ENCODE measurements at places on chromosomes 1 and 21.
A peak's percentile ranks its signal among the peaks of the same experiment; 100 is the strongest.

GRCh38 chr1:239993366-239993765 lies 98.3 kb upstream of the FMN2 start:
- no peak for DNase-seq

DNA sequence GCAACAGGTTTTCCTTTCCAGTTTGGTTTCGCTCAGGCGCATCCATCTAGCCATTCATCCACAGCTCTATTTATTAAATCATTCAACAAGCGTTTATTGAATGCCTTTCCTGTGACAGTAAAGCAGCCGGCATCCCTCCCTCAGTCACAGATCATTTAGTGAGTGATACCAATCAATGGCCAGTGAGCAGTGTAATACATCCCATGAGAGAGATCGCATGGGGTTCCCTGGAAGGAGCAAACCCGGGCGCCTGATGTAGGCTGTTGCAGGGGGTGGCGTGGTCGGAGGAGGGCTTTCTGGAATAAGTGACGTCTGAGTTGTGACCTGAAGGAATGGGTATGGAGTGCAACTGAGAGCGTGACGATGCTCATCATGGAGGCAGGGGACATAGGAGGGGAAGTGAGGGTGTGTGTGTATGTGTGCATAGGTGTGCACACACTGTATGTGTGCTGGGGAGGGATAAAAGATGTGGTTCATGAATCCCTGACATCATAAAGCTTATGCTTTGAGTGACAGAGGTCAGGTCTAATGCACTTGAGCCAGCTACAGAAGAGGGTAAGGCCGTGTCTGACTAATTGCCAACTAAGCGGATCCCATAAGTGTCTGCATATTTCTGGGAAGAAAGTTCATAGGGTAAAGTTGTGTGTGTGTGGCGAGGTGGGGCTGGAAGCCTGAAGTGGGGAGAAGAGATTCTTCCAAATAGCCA lies 6.6 kb downstream of the FCMR start:
- no peak for DNase-seq

DNA sequence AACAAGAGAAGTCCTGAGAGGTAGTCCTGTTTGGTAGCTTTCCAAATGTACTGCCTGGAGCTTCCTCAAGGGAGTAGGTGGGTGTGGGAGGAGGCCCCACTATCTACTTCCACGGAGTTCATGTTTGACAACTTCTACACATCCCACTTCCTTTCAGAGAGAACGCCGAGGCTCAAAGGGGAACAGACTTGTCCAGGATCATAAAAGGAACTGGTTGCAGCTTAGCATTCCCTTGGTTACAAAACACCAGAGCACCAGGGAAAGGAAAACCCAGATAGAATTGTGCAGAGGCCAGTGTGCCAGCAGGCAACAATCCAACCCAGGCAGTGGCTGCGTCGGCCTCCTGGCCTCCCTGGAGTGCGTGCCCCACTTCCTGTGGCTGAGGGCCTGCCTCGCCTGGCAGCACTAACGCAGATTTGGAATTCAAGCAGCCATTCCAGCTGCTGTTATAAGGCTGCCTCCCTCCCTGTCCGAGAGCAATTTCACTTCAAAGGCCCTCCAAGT lies 4.2 kb upstream of the RAP1GAP start:
- no peak for DNase-seq

DNA sequence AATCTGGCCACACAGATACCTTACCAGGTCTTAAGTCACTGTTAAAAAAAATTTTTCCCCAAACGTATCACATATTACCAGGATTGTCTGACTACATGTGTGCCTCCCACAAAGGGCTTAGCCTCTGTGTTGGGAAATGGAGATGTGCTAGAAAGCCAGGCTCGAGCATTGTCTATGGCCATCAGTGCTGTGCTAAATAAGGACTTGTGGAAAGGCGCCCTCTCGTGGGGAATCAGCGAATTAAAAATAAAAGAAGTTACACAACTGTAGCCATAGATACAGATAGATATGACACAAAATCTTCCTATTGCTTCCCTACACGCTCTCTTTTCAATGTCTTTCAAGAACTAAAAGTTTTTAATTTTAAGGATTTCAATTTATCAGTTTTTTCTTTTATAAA lies 47.5 kb upstream of the CRNN start:
- DNase-seq = no peak

- DNase-seq = no peak
Measured at GRCh38 chr1:236716160-236716559, 29.9 kb downstream of the ACTN2 start.

GRCh38 chr1:245226203-245226499 lies 71.4 kb downstream of the KIF26B start:
- no peak for DNase-seq

GRCh38 chr1:107750364-107750959 lies 214.5 kb downstream of the VAV3 start:
- peak; percentile 27 for DNase-seq

- no peak for DNase-seq
Measured at GRCh38 chr21:18030248-18030647, 211.1 kb upstream of the C21orf91 start.

GRCh38 chr1:201916649-201917249 lies 28.1 kb downstream of the SHISA4 start:
- DNase-seq = no peak

- no peak for DNase-seq
Measured at GRCh38 chr1:244395965-244396364, 55.7 kb downstream of the ADSS2 start.

- no peak for DNase-seq
Measured at GRCh38 chr1:65458730-65459396, 38.4 kb downstream of the LEPR start.

DNA sequence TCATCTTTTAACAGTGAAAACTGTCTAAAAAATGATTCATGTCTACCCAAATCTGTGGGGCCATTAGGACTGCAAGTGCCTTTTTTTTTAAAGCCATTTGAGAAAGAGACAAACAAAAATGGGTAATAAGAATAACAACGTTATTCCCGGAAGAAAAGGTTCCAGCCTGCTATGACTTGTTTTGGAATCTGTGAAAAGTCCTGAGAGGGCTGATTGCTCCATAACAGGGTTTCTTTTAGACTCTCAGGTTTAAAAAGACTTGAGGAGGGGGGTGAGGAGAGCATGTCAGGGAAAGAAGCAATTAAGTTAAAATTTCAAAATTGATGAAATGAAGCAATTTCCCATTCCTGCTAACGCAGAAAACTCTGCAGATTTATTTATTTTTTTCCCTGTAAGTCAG lies 56.4 kb downstream of the CACHD1 start:
- no peak for DNase-seq

- no peak for DNase-seq
Measured at GRCh38 chr1:213315571-213315970, 264.5 kb downstream of the RPS6KC1 start.

DNA sequence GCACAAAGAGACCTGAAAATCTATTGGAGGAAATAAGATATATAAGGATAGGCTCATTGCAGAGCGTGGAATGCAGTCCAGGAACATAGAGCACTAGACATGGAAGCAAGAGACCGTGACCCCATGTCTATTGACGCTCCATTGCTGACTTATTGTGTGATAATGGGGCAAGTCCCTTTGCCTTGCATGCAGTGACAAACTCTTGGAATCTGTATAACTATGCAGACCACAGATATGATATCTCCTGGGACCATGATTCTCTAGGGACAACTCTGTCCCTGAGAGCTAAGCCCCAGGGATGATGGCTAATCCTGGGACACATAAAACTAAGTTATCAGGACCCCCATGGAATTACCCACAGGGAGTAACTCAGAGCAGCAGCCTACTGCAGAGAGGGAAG lies 73.1 kb upstream of the PRDX6 start:
- no peak for DNase-seq

DNA sequence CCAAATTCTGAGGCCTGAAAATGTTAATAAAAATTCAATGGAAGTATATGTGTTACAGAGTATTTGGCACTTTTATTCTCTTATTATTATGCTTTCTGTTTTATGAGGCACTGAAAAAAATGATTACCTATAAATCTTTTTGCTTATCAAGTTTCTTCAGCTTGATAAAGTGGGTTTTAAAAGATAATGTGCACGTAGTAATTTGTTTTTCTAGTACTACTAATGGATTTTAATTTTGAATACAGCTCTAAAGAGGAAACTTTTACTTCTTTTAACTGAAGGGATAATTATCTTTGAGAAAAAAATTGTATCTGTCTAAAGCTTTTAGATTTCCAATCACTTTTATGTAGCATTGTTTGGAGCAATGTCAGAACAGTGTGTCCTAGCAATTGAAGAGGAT lies 211.4 kb upstream of the L1TD1 start:
- DNase-seq = no peak

DNA sequence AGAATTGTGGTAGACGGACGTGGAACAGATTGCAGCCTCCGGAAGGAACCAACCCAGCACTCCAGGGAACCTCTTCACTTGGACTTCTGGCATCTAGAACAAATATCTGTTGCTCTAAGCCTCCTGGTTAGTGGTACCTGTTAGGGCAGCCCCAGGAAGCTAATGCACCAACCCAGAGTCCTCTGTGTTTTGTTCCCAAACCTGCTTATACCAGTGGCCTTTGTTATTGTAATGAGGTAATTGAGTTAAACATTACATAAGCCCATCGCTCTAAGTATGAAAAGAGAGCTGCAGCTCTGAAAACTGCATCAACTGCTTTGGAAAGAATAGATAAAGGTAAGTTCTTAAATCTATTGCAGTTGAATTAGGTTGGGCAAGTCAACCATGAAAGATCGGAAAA lies 516.7 kb downstream of the NPHP4 start:
- no peak for DNase-seq

- no peak for DNase-seq
Measured at GRCh38 chr1:6027591-6027990, 18.1 kb upstream of the KCNAB2 start.

GRCh38 chr1:150706091-150706490 lies 9.1 kb upstream of the GOLPH3L start:
- no peak for DNase-seq

- no peak for DNase-seq
Measured at GRCh38 chr1:204131978-204132377, 19.9 kb downstream of the ETNK2 start.

DNA sequence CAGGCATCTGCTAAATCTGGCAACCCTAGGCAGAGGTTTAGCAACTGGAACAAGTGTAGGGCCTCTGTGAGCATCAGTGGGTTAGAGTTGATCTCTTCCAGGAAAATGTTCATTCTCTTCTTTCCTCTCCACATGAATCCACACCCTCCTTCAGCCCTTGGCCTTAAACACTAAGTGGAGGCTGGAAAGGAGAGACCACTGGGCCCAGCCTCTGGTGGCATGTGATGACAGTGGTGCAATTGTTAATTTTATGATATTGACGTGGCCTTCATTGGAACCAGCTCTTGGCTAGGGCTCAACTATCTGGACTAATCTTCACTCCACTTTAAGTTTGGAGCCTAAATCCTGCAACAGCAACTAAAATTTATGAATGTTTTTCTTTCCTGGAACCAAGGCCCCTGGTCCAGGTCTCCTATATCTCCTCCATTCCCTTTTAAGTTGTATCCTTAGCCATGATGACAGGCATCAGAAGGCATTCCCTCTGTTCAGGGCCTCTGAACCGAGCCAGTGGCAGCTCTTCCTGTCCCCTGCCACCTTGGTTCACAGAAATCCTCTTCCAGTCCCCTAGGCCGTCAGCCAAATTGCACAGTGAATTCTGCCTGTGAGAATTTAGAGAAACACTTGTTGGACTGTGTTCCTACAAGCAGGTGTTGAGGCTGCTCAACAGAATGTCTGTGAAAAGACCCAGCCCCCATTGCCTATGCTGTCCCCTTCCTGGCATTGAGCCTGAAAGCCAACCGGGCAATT lies 132.2 kb downstream of the PSMG1 start:
- DNase-seq = no peak

DNA sequence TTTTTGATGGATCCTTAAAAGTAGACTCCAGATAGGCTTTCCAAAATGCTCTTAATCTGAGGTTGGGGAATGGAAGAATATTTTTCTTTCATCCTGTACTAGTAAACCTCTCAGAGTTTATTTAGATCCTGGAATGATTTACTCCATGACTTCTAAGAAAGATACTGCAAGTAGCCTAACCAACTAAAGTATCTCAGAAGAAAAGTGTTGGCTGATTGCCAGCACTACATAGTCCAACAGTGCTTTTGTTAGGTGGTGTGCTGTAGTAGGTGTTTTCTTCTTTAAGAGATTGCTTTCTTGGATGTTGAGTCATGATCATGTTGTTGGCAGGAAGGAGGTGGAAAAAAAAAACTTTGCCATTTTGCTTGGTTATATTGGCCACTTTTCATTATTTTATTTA lies 119.8 kb downstream of the OSBPL9 start:
- DNase-seq = no peak

DNA sequence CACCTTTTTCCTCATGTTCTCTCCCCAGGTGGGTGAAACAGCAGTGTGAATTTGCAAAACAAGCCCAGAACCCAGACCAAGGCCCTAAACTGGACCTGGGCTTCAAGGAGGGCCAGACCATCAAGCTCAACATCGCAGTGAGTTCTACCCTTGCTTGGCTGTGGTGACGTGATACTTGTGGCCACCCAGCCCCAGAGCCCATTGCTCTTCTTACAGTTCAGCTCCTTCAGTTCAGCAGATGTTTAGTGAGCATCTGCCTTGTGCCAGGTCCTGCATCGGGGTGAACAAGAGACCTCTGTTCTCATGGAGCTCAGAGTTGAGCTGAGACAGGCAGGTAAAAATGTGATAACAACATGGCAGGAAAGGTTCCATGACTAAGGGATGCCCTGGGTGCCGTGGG lies 8.5 kb downstream of the NECAP2 start:
- no peak for DNase-seq

DNA sequence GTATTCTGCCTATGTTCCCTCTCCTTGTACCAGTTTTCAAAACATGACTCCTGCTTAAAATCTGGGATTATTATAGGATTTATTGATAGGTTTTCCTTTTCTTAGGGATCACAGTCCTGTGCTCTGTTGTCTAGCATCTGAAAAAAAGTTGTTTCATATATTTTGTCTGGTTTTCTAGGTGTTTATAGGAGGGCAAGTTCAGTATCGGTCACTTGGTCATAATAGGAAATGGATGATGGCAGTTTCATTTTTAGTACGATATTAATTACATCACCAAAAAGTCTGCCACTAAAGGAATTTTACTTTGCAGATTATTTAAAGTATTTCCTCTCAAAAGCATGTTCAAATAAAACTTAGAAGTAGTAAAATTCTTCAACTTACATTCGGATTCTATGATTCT lies 94.4 kb downstream of the RASAL2 start:
- DNase-seq = no peak

- no peak for DNase-seq
Measured at GRCh38 chr1:111475701-111476100, 1.9 kb downstream of the C1orf162 start.

GRCh38 chr1:66253330-66253921 lies 280.5 kb upstream of the SGIP1 start:
- peak; percentile 62 for DNase-seq
